ENCODE measurements at places on chromosomes 2 and 18.

- no peak for DNase-seq
Observed at GRCh38 chr2:237254369-237254861, 159.5 kb downstream of the COL6A3 start.

GRCh38 chr2:134231965-134232340 lies 21.9 kb upstream of the MGAT5 start:
- no peak for DNase-seq

DNA sequence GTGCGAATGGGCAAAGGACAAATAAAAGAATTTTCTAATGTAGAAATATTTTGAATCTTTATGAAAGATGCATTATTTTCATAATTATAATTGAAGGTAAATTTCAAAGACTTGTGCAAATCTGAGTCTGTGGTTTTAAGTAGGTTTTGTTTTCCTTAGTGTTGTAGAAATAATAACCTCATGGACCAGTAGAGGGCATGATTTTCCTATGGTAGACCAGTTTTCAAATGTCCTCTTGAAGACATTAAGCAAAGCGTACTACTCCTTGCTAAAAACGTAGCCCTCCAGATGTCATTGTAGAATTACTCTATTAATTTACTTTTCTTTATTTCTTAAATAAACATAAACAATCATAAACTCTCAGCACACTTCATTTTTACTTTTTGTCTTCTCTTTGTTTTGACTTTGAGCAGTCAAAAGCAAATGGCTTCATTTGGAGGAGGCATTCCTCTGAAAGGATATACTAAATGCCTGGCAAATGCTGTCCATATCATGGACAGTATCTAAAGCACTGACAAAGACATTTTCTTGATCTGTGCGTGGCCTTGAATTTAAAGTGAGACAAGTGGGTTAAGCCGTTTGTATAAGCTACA lies 85.8 kb upstream of the FAM237A start:
- no peak for DNase-seq

DNA sequence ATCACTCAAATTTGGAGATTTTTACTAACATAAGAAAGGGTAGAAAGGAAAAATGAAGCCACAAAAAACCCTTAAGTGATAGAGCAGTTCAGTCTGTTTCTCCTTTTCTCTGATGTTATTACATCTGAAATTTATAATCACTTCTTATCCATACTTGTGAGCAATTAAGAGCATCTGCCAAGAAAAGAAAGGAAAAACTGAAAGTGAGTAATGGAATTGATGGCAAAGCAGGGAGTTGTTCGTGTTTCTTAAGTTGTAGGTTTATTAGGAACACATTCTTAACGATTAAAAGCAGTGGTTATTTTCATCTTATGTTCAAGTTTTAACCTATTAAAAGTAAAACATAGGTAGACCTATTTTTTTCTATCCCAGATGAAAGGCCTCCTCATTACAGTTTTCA lies 277.7 kb downstream of the RND3 start:
- no peak for DNase-seq

GRCh38 chr2:197813093-197813787 lies 8.8 kb downstream of the PLCL1 start:
- no peak for DNase-seq

DNA sequence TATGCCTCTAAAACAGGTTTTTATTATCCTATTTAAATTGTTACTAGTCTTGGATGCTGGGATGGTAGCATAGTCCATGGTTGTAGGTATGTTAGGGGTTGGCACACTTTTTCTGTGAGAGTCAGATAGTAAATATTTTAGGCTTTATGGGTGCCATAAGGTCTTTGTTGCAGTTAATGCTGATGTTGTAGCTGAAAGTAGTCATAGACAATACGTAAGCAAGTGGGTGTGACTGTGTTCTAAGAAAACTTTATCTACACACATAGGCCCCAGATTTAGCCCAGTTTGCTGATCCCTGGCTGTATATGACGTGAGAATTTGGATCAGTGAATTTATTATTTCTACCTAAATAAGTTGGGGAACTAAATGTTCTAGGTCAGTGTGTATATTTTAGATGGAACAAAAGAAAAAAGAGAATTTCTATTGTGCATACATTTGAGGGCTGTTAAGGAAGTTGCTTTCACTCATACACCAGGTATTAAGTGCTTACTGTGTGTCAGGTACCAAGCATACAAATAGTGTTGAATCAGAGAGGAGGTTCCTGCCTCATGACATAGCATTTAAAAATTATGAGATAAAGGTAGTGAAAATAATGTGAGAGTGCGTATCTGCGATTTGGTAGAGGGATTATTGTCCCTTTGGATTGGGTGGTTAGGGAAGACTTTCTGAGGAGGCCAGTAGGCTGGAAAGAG lies 39.4 kb downstream of the AGFG1 start:
- no peak for DNase-seq

- no peak for DNase-seq
Observed at GRCh38 chr2:72894514-72894913, 7.3 kb downstream of the SPR start.

DNA sequence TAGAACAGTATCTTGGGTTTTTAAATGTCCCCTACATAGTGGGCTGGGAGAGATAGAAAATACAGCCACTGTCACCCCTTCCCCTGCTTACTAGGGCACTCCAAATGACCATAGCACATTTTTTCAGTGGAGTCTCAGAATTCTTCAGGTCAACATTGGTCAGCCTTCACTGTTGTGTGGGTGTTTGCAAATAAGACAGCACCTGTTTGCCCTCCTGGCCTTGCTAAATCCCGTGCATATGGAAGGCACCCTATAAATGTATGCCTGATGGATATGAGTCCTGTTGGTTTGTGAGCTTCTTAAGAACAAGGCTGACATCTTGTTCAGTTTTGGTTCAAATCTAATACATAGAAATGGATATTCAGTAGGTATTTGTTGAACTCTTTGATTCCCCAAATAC lies 12.5 kb downstream of the ITGA6 start:
- no peak for DNase-seq

DNA sequence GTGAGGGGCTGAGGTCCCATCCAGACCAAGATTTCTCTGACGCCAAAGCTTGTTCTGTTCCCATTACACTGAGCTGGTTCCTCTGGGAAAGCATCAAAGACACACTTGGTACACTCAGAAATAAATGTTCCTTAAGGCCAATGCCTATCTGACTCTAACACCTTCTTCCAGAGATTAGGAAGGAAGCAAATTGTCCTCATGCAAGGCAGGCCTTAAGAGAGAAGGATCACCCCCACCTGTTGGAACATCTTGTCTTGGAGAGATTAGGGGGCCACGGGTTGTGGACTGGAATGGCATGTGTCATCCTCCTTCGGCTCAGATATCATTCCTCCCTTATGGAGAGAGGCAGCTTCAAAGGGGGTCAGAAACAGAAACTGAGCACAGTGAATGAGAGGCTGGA lies 100.2 kb downstream of the ANKRD44 start:
- no peak for DNase-seq

DNA sequence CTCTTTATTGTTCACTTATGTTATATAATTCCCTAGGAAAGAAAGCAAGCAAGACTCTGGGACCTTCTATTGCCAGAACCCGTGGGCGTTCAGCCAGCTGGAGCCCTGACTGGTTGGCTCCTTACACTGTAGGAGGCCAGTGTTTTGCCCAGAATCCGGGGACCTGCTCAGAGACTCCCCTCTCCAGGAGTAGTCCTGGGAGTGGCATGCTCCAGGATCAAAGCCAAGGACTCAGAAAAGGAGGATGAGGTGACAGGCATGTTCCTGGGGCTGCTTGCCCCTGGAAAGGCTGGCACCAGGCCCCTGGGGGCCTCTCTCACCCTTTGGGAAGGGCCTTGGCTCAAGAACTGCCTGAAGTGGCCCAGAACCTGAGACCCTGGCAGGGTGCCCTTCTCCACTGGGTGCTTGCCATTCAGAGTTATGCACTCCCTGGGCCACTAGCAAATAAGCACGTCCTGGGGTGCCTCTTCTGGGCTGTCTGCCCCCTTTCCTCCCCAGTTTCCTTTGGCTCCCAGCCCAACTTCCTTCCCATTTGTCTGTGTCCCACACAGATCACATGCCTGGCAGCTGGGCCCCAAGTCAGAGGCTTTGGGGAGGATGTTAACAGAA lies 19.6 kb upstream of the KIF3C start:
- DNase-seq, result no peak

- no peak for DNase-seq
Observed at GRCh38 chr18:38045845-38046244, 480.2 kb upstream of the CELF4 start.

DNA sequence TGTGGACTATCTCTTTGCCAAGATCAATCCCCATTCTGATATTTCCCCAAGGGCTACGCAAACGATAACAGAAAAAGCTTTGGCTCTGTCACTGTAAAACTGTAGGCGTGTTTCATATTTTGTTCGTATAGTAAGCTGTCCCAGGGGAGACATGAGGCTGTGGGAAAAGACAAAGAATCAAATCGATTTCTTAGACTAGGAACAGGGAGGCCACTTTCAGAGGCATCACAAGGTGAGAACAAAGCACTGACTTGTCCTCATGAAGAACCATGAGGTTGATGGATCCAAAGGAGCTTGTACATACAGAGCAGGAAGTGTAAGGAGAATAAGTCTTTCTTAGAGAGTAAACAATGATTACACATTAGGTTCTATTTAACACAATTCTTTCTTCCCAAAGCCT lies 255.7 kb downstream of the HNMT start:
- DNase-seq, result no peak

GRCh38 chr2:116716038-116716437 lies 1098.5 kb upstream of the DDX18 start:
- DNase-seq, result no peak

- no peak for DNase-seq
Observed at GRCh38 chr2:106157416-106157815, 36.7 kb downstream of the UXS1 start.

- no peak for DNase-seq
Observed at GRCh38 chr2:145284551-145284950, 764.6 kb upstream of the ZEB2 start.

- no peak for DNase-seq
Observed at GRCh38 chr2:155141418-155141817, 442.9 kb downstream of the KCNJ3 start.

All from progenitor cell of endocrine pancreas (in vitro differentiated cells).